GM19239 (cell line): ENCODE measurements at places on chromosomes 13 and 19.

- DNase-seq = no peak
These were observed 11.9 kb upstream of the PLEKHF1 start for GRCh38 chr19:29653398-29653797.

DNA sequence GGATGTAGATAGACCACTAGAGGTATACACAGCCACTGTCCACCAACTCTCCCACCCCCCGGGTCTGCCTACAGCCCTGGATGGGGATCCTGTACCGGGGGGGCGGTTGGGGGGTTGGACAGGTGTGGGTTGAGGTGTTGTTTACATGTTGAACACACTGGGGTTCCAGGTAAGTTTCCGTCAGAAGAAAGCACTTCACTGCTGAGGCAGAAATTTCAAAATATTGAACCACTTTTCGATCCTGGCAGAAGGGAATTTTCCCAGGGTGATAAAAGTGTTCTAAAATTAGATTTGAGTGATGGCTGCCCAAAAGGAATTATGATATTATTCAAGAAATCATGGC is 6.6 kb upstream of the CEACAM16 start:
- DNase-seq = no peak

GRCh38 chr13:24038405-24038804 is 122.1 kb upstream of the SPATA13 start:
- DNase-seq = no peak

- DNase-seq = peak; percentile 100
These were observed at the start of gene ARRDC2 for GRCh38 chr19:18007917-18008673. Gene ARRDC2 (plus strand): TSS chr19:18008170. CDS start chr19:18008311, 141 bp downstream.

DNA sequence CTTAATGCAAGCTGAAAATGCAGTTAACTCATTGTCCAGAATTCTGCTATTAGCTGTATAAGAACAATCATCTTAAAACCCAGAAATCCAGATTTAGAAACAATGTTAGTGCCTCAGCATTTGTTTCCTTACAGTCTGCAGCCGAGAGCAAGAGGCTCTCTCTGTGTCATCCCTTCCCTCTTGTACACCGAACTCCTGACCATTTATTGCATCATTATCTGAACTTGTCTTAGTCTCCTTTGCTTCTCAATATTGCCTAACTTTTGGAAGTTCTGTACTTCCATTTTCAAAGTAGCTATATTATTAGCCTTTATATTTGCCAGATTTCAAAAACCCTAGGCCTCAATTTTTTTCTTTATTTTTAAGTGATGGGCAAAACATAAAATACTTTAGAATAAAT is 27.1 kb downstream of the RNASEH2B start:
- no peak for DNase-seq

GRCh38 chr13:43303033-43303729 is 279.8 kb downstream of the DNAJC15 start:
- peak; percentile 15 for DNase-seq

DNA sequence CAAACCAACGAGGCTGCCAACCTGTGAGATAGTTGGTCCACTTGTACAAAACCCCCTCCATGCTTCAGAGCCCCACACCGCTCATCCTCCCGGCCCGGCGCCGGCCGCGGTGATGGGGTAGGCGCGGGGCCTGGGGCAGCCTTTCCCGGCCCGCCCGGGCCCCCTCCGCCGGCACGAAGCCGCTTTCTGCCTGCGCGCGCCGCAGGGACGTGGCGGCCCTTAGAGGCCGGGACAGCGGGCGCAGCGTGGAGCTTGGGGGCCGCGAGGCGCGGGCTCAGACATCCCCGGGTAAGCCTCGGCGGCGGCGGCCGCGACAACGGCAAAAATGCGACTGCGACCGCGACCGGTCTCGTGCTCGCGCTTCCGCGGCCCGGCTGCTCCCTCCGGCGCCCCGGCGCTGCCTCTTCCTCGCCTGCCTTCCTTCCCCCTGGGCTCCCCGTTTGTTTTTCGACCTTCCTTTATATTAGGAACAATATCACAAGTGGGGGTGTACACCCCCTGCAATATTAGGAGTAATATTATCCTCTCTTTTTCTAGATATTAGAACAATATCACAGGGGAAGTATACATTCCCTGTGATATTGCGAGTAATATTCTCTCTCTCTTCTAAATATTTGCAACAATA is 53.9 kb upstream of the CEACAM21 start:
- DNase-seq = no peak

DNA sequence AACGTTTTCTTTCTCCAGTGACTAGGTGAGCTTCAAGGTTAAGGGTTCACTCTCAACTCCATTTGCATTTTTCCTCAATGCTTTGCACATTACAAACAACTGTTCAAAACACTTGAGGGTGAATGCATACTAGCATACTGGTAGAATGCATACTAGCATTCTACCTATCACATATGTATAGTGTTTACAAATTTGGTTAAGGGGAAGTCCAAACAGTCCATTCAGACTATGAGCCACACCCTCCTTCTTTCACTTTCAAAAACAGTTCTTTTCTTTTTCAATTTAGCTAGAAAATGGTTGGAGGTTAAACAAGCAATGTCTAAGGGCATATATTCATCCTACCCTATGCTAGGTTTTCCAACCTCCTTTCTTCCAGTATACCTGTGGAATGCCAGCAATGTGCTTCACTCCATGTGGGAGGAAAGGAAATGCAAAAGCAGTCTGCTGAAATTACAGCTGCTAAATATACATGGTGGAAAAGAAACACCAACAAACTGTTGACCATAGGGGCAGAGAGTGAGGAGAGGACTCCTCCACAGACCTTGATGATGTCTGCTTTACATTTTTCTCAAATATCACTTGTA is 102.6 kb downstream of the DOCK9 start:
- DNase-seq = peak; percentile 12

- DNase-seq = no peak
These were observed 344 bp upstream of the HAUS5 start for GRCh38 chr19:35612224-35612558.

GRCh38 chr13:33296793-33297425 is 11.4 kb upstream of the STARD13 start:
- DNase-seq = no peak

DNA sequence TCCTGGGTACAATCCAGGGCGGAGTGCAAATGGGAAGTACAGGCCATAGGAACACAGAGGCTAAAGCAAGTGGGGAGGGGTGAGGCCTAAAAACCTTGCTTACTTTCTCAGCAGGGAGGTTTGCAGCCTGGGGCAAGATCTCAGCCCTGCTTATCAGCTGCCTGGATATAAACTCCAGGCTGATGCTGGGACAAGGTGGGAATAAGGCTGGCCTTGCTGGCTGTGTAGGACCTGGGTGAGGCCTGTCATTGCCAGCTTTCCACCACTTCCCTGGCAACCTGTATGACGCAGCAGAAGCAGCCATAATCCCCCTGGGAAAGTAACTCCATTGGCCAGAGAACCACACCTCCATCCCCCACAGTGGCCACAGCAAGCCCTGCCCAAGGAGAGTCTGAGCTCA is 279.1 kb upstream of the ATXN8OS start:
- no peak for DNase-seq

DNA sequence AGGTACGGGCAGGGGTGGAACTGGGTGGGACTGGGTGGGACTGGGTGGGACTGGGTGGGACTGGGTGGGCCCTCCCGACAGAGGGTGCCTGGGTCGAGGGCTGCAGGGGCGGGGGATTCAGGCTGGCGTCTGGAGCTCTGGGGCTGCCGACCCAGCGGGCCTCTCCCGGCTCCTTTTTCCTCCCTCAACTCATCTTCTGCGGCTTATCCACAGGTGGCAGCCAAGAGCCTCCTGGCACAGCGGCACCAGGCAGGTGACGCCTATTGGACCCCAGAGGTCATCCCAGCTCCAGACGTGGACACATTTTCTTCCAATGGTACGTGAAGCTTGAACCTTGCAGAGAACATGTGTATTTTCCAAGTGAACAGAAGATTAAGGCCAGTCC is 533 bp downstream of the ZNF544 start:
- DNase-seq = no peak

GRCh38 chr13:112719016-112719415 is 29.2 kb downstream of the ATP11A start:
- DNase-seq = no peak

DNA sequence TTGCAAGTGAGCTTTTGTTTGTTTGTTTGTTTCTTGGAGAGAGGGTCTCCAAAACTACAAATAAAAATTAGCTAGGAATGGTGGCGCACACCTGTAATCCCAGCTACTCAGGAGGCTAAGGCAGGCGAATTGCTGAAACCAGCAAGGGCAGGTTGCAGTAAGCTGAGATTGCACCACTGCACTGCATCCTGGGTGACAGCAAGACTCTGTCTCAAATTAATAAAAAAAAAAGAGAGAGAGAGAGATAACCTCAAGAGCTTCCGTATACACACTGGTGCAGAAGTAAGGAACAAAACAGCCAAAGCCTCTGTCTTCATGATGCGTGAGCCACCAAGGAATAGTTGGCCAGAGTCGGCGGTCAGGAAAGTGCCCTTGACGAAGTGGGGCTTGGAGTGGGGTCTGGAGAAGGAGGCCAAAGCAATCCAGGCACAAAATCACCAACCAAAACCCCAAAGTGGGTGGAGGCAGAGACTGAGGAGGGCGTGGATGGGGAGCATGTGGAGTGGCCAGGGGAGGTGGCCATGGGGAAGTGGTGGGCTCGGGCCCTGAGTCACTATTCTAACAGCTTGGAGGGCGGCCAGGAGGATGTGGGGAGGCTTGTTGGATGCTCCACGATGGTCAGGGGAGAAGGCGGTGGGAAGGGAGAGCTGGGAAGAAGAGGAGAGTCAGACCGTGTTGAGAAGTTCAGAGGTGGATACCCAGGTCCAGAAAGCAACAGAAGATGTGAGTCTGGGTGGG is 21.2 kb upstream of the TOMM40 start:
- DNase-seq = no peak

- no peak for DNase-seq
These were observed 51.1 kb upstream of the CYP4F8 start for GRCh38 chr19:15563931-15564330.

DNA sequence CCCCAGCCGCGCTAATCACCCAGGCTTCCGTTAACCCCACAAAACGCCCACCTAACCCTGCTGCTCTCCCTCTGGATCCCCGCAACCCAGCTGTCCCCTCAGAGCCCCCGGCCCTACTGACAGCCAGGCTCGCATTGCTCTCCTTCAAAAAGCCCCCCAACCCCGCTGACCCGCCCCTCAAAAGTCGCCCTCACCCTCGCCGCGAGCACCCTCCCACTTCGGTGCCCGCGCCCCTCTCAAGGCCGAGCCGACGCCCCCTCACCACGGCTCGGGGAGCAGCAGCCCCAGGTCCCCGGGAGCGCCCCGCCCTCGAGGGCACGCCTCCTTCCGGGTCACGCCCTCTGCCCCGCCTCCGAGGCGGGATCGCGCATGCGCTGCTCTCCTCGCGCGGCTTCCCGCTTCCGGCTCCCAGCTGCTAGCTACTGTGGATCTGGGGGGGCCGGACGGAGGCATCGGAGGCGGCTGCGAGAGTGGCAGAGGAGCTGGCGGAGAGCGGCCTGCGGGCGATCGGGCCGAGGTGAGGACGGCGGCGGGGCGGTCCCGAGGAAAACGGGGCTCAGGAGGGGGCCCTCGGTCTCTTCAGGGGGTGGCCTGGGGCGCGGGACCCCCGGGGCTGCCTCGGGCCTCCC is 46.1 kb downstream of the ARHGEF18 start:
- DNase-seq = peak; percentile 93

DNA sequence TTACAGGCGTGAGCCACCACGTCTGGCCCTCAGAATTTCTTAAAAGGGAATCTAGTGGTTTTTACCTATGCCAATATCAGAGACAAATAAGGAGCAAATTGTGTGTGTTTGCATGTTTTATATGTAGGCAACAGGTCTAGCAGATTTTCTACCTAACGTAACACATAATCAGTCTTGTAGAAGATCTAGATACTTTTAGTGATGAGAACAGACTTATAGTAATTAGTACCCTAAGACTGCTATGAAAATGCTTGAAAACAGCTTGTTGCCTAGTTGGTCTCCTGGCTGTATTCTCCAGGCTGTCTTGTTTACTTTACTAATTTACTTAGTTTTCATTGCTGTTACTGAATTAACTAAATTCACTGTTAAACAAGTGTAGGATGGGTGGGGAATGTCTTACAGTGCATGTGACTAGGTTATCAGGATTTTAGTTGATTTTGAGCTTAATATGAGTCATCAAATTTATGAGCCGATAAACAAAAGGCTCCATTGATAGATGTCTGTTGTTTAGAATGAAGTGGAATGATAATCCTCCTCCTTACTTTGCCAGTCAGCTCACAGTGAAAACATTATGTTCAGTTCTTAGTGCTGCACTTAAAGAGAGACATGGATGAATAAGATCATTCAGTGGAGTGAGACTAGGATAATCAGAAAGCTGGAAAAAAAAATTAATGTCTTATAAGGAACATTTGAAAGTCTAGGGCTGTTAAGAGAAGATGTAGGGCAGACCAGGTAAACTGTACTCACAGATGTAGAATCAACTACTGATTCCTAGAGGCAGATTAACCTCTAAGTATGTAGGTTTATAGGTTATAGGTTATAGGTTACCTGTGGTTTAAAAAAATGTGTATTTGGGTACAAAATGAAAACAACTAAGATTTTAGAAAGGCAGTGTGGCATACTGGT is 22.4 kb downstream of the GTF2F2 start:
- no peak for DNase-seq

GRCh38 chr19:49057636-49058234 is at the start of gene CGB7:
Gene CGB7 (minus strand): TSS chr19:49057749. CDS start chr19:49055375, 2,374 bp downstream.
- DNase-seq = no peak

DNA sequence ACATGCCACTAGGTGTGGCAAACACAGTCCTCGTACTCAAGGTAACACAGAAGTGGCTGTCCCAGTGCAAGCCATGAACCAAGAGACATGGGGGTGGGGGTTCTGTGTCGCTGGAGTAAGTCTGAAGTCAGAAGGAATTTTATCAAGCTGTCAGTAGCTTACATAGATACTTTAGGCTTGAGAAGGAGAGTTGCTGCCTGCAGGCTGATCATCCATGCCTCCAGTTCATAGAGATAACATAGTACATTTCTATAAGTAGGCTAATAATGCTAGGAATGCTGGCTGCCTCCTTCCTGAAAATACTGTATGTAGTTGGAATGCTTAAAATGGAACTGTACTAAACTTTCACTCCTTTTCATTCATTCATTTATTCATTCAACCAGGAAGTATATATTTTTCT is 70.1 kb downstream of the CAB39L start:
- DNase-seq = no peak
